Activated CD8-positive, alpha-beta memory T cell treated with anti-CD3 and anti-CD28 coated beads, Interleukin-2, amount 10 ng/mL, durations not matched to agents 7 days and 5 days (primary cell): ENCODE measurements at places on chromosomes 13 and 19.

DNA sequence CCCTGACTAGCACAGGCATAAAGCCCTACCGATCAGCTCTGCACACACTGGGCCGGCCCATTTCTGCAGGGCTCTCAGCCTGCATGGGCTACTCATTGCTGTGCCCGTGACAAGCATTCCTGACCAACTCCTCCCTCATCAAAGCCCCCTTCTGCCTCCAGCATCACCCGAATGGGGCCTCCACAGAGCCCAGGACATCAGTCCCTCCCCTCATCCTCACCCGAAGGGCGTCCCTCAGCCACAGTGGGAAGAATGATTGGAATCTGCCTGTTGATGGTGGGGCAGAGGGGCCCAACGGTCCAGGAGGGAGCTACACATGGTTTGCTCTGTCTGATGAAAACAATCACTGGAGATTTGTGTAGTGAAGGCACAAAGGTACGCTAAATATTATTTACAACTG lies 43.8 kb downstream of the SERP2 start:
- DNase-seq, result no peak
- H3K4me1 ChIP-seq, result no peaks in the 10 kb centered on the region
- peaks cover 15% of the 10 kb centered on the region for H3K27me3 ChIP-seq
- H3K4me3 ChIP-seq, result no peak overlapping the region

- DNase-seq, result no peak
- H3K4me1 ChIP-seq, result peaks cover 8% of the 10 kb centered on the region
- H3K36me3 ChIP-seq, result no peaks in the 10 kb centered on the region
- peaks cover 77% of the 10 kb centered on the region for H3K27me3 ChIP-seq
These were observed 865 bp upstream of the CRLF1 start for GRCh38 chr19:18607226-18608101.

GRCh38 chr13:80199585-80200292 lies 141.2 kb downstream of the SPRY2 start:
- H3K4me1 ChIP-seq, result no peaks in the 10 kb centered on the region
- no peaks in the 10 kb centered on the region for H3K27me3 ChIP-seq
- H3K4me3 ChIP-seq, result no peak overlapping the region
- H3K36me3 ChIP-seq, result no peaks in the 10 kb centered on the region
- H3K27ac ChIP-seq, result no peak overlapping the region

DNA sequence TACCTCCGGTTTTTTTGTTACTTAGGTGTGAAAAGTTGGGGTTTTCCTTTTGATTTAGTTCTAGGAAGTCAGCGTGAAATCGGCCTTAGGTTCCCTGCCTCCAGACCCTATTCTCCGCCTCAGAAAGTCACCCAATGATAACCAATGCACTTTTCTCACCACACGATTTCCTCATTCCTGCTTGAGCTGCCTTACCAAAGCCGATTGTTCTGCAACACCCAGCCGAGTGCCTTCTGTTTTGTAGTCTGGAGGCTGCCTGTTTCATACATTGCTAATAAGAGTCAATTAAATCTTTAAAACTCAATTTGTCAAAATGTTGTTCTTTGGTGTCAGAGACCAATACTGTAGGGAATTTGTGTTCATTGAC lies 39.7 kb downstream of the GJA3 start:
- H3K27me3 ChIP-seq, result peaks cover 29% of the 10 kb centered on the region
- H3K27ac ChIP-seq, result peak overlapping the region; percentile 83
- H3K4me1 ChIP-seq, result peaks cover 19% of the 10 kb centered on the region
- H3K4me3 ChIP-seq, result peak overlapping the region; percentile 81

DNA sequence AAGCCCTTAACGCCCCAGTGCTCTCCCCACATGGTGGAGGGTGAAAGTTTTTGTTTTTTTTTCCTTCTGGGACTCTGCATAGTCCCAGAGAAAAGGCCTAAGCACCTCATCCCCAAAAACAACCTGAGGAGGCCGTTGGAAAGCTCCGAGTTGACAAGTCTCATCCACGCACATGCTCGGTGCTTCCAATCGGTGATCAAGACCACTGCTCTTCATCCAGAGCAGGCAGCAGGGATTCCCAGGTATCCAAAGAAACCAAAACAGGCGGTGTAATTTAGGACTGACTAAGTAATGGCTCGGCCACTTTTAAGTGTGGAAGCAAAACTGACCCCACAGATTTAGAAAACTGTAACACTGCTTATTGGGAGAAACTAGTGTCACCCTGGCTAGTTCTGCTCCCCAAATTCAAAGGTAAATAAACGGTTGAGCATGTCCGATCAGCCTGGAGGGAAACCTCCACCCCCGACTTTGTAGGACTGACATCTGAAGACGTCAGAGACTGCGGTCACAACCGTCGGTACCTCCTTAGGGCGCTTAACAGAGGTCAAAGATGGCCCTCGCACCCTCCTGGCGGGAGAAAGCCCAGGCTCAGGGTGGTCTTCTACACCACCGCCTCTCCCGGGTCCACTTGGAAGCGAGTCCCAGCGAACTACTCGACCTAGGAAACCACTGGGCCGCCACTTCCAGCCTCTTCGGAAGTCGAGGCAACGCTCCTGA lies 997 bp upstream of the ZNF446 start:
- no peaks in the 10 kb centered on the region for H3K27me3 ChIP-seq
- H3K27ac ChIP-seq, result peak overlapping the region; percentile 96
- H3K4me1 ChIP-seq, result peaks cover 31% of the 10 kb centered on the region

DNA sequence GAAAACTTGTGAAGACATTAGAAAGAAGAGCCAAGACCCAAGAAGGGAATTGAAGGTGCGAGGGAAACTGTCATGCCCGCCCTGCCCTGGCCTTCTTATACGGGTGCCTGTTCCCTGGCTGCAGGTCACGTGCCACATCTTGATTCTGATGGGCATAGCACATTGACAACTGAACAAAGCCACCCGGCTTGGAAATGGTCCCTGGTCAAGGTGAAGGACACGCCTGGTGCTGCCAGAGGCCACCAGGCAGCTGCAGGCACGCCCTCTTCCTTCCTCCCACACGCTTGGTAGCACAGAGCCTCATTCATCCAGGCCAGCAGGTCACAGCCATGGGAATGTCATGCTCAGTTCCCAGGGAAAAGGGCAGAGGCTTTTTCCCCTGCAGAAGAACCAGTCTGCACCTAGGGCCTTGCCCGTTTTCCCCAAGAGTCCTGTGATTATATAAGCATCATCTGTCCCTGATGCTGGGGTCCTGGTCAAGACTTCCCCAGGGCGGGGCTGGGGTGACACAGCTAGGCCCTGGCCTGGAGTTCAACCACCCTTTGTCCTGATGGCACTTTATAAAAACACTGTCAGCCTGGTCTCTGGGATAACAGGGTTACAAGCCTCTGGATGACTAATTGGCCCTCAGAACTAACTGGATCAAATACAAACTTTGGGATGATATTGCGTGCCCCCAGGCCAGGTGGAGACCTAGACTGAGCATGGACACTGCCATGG lies 56.0 kb downstream of the CDADC1 start:
- no peak overlapping the region for H3K4me3 ChIP-seq
- no peak for DNase-seq
- no peak overlapping the region for H3K27ac ChIP-seq
- H3K27me3 ChIP-seq, result no peaks in the 10 kb centered on the region
- no peaks in the 10 kb centered on the region for H3K36me3 ChIP-seq
- H3K4me1 ChIP-seq, result peaks cover 4% of the 10 kb centered on the region

GRCh38 chr19:44846455-44847143 lies 502 bp downstream of the NECTIN2 start:
- no peaks in the 10 kb centered on the region for H3K36me3 ChIP-seq
- H3K4me3 ChIP-seq, result peak overlapping the region; percentile 74
- no peak overlapping the region for H3K27ac ChIP-seq
- peaks cover 41% of the 10 kb centered on the region for H3K27me3 ChIP-seq
- DNase-seq, result no peak

DNA sequence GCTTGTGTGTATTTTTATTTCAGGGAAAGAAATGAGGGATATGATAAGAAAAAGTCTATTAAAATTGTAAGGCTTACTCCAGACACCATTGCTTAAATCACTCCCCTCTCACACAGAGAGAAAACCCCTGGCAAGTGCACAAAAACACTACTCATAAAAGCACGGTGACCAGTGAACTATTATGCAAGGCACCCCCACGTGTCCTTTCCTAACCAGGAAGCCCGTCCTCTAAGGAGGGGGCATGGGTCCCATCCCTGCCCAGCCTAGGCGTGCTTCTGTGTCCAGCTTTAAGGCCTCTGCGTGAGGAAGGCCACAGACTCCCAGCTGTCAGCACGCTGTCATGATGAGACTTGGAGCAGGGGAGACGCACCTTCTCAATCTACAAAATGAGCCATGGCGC lies 83.5 kb downstream of the SLC7A1 start:
- DNase-seq, result no peak
- H3K27me3 ChIP-seq, result no peaks in the 10 kb centered on the region
- no peak overlapping the region for H3K27ac ChIP-seq
- H3K4me1 ChIP-seq, result peaks cover 14% of the 10 kb centered on the region

DNA sequence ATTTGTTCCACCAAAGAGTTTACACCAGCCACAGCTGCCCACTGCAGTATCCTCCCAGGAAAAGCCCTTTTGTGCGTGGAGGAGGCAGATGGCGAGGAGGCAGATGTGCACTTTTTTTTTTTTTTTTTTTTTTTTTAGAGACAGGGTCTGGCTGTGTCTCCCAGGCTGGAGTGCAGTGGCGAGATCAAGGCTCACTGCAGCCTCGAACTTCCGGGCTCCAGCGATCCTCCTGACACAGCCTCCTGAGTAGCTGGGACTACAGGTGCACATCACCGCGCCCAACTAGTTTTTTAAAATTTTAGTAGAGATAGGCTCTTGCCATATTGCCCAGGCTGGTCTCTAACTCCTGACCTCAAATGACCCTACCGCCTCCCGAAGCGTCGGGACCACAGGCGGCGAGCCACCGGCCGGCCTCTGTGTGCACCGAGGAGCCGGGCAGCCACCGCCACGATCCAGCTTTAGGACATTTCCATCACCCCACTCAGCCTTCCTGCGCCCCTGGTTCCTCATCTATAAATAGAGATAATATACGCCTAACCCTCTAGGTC lies 563 bp upstream of the PDCD5 start:
- no peak for DNase-seq
- H3K4me1 ChIP-seq, result peaks cover 29% of the 10 kb centered on the region
- H3K36me3 ChIP-seq, result peaks cover 26% of the 10 kb centered on the region
- H3K27ac ChIP-seq, result peak overlapping the region; percentile 82
